ENCODE measurements at places on chromosomes 13 and 19.

- no peak for DNase-seq
Measured at GRCh38 chr13:113390874-113391497, 27.1 kb upstream of the GRTP1 start.

- no peak for DNase-seq
Measured at GRCh38 chr19:17394891-17395415, 957 bp upstream of the CCDC194 start.

DNA sequence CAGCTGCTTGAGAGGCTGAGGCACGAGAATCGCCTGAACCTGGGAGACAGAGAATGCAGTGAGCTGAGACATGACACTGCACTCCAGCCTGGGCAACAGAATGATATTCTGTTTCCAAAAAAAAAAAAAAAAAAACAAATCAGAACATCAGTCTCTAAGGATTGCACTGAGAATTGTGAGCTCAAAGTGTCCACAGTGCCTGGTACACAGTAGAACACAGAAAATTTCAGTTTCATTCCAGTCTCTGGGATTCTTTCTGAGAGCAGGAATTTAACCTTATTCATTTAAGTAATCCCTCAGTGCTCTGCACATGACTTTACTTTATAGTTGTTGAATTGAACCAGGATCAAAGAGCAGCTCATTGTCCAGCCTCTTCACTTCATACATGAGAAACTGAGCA, 25.9 kb upstream of the GATAD2A start:
- no peak for DNase-seq

DNA sequence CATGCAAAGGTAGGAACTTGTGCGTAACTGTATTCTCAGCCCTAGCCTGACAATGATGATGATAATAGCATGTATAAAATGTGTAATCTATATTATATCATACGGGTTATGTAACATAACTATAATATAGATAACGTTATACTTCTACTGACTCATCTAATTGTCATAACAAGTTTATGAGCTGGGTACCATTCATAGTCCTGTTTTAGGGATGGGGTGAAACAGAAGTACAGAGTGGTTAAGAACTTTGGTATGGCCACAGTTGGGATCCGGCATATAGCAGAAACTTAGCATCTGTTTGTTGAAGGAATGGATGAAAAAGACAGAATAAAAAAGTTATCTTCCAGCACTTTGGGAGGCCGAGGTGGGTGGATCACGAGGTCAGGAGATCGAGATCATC, 5.2 kb downstream of the CTU1 start:
- DNase-seq, result no peak

DNA sequence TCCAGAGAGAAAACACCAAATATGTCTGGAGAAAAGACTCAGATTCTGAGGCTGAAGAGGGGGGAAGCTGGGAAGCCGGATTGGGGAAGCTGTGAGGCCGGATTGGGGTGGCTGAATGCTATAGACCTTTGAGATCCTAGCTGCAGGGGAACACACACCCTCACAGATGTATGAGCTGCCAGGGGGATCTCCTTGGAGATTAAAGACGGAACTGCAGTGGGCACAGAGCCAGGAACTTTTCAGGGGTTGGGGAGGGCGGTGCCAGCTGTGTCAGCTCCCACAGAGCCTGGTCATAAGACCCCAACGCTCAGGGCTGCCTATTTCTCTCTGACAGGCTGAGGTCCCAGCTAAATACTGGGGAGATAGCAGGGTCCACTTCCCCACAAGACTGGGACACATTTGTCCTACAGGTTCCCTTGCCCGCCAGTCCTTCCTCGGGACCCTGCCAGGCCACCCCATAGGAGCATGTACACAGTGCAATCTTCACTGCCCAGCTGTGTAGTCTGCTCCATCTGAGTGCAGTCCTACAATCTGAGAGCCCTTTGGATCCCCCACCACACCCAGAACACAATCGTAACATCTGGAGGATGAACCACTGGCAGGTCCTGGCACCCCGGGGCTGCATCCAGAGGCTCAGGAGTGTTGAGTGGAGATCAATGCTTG, 1893.9 kb downstream of the PCDH9 start:
- DNase-seq, result no peak

- no peak for DNase-seq
Measured at GRCh38 chr13:97015661-97016350, 21.5 kb upstream of the OXGR1 start.

DNA sequence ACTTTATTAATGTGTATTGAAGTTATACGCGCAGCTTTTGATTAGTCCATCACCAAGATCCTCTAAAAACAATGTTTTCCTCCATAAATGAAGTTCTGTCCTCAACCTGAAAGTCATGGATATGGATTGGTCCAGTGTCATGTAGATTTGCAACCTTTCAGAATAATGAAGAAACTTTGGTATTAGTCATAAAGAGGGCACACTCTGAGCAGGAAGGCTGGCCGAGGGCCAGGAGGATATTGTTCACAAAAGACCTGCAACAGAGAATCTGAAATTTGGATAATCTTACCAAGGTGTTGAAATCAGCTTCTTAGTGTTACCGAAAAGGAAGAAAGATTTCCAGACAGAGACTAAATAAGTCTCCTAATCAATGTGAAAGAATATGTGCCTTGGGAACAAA, 20.7 kb downstream of the CLDN10 start:
- no peak for DNase-seq

DNA sequence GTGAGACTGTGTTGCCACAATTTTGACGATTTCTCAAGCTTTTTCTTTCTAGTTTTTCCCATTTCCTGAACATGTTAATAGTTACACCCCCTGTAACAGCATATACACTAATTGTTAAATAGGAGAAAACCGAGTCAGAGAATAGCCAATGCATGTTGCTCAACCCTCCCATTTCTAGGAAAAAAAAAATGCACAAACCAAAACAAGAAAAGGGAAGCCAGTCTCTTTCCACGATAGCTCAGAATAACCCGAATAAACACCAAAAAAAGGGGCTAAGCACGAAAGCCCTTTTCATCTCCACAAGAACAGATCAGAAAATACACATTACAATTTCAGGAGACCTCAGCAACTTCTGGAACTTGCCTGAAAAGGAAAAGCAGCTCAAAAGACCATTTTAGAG, 16.3 kb downstream of the LATS2 start:
- DNase-seq, result no peak

GRCh38 chr13:58573743-58574142, 942.2 kb downstream of the PCDH17 start:
- DNase-seq, result no peak

GRCh38 chr13:111914241-111915103, 152.5 kb upstream of the SOX1 start:
- no peak for DNase-seq

GRCh38 chr19:41746593-41747227, 8.6 kb upstream of the CEACAM6 start:
- DNase-seq, result no peak

- DNase-seq, result no peak
Measured at GRCh38 chr13:107743983-107744382, 471.4 kb downstream of the LIG4 start.

DNA sequence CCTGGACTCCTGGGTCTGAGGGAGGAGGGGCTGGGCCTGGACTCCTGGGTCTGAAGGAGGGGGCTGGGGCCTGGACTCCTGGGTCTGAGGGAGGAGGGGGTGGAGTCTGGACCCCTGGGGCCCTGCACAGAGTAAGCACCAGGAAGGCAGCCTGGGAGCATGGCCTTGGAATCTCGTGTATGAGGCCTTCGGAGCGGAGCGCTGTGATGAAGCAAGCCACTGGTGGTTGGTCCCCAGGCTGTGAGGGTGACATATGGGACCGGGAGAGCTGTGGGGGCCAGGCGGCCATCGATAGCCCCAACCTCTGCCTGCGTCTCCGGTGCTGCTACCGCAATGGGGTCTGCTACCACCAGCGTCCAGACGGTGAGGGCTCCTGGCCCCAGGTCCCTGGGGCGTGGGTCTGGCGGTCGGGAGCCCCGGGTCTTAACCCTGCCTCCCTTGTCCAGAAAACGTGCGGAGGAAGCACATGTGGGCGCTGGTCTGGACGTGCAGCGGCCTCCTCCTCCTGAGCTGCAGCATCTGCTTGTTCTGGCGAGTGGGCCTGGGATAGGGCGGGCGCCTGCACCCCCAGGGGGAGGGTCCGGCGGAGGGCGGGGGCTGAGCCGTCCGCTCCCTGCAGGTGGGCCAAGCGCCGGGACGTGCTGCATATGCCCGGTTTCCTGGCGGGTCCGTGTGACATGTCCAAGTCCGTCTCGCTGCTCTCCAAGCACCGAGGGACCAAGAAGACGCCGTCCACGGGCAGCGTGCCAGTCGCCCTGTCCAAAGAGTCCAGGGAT, 918 bp downstream of the TMEM190 start:
- no peak for DNase-seq

DNA sequence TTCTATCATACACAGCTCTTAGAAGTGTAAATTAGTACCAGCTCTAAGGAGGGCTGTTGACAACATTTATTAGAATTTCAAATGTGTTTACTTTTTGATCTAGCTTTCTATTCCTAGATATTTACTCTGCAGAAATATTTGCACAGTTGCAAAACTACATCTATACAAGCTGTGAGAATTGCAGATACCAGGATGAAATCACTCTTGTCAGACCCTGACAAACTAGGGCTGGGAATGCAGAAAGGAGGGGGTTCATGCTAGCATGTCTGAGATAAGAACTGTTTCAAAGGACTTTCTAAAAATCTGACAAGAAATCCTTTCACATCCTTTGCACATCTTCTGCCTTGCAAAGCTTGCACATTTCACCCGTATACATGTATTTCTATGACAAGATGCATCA, 11.8 kb upstream of the PABPC3 start:
- DNase-seq, result no peak

DNA sequence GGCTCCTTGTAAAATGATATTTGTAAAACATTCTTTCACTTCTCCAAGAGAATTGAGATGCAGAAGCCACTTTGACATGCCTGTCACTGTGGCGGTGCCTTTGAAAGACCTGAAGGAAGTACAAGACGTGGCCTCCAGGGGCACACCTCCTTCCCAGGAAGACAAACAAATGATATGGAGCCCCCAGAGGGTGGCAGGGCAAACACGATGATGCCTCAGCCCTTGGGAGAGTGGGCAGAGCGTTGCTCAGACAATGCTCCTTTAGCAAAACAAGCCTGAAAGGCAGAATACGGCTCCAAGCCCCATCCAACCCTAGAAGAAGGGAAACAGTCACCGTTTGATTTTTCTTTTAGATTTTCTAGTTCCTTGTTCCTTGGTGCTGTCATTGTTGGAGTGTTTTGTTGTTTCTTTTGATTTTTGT, 9.2 kb upstream of the ATP12A start:
- DNase-seq, result no peak
